ENCODE measurements at places on chromosomes 7 and 10.

DNA sequence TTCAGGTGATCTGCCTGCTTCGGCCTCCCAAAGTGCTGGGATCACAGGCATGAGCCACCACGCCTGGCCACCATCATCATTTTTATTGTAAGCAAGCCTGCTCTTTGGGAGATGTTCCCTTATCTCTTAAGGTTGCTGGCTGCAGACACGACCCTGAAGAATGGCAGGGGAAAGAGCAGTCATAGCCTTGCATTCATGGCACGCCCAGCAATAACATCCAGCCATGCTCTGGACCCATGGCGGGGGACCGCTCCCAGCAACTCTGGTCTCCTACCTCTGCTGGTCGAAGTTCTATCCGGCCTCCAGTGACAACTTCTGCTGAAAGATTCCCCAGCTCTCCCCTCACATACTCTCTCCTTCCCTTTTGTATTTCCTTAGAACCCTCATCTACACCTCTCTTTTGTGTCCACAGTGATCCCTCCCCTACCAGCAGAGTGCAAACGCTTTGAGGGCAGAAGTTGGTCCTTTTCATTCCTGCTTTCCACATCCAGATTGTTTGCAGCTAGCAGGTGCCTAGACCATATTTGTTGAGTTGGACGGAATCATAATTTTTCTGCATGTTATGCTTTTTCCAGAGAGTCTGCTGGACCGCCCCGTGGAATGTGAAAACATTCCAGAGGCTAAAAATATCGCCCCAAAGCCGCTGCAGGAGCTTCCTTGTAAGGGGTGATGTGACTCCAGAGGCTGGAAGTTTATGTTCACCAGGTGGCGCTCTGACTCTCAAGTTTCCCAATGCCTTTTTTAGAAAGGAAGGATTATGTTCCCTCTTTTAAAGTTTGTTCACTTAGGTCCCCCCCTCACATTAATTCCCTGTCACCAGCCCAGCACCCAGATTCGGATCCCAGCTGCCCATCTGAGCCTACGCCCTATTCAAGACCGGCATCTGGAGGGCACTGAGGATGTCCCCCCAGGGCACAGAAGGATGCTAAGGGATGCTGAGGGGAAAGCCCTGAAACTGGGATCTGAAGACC lies 4.3 kb upstream of the MARVELD1 start:
- no peak for DNase-seq

DNA sequence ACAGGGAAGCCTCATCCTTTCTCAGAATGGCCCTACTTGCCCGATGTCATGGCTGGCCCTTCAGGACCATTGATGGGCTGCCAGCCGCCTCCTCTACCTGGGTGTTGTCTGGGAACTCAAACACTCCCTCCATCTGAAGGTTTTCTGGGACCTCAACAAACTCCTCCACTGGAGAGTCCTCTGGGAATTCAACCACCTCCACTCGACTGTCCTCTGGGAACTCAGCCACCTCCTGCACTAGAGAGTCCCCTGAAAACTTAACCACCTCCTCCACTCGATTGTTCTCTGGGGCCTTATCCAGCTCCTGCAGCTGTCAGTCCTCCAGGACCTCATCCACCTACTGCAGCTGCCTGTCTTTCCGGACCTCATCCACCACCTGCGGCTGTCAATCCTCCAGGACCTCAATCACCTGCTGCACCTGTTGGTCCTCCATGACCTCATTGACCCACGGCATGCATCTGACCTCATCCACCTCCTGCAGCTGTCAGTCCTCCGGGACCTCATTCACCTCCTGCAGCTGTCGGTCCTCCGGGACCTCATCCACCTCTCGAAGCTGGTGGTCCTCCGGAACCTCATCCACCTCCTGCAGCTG lies 37.1 kb downstream of the MAT1A start:
- DNase-seq = no peak

DNA sequence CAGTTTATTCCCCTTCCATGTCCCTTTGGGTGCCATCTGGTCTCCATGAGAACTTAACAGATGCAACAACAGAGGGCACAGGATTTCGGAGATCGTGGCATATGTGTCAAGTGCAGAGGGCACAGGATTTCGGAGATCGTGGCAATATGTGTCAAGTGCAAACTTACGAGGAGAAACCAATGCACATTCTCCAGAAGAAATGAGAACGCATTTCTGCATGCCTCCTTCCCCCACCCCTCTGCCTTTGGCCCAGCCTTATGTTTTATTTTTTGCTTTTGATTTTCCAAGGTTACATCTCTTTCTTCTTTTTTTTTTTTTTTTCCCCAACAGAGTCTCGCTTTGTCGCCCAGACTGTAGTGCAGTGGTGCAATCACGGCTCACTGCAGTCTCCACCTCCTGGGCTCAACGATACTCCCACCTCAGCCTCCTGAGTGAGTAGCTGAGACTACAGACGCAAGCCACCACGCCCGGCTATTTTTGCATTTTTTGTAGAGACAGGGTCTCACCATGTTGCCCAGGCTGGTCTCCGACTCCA lies 586 bp upstream of the ANKRD26 start:
- DNase-seq = no peak

- no peak for DNase-seq
These were observed 270.3 kb downstream of the ELFN1 start for GRCh38 chr7:1940402-1940786.

GRCh38 chr10:24983130-24983529 lies 30.7 kb upstream of the PRTFDC1 start:
- no peak for DNase-seq

DNA sequence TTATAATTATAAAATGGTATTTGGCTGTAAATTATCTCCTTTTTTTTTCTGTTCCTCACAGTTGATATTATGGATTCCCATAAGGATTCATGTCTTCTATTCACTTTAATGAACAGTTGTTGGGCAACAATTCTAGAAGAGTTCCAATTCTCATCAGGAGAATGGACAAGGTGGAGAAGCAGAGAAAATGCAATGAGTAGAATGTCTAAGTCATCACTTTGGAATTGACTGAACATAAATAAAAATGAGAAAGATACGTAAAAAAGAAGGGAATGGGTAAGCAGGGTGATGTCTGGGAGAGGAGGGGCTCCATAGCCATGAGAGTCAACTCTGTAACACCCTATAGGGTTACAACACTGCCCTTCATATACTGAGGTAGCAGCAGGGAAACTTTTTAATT lies 1.8 kb upstream of the CAV2 start:
- no peak for DNase-seq

DNA sequence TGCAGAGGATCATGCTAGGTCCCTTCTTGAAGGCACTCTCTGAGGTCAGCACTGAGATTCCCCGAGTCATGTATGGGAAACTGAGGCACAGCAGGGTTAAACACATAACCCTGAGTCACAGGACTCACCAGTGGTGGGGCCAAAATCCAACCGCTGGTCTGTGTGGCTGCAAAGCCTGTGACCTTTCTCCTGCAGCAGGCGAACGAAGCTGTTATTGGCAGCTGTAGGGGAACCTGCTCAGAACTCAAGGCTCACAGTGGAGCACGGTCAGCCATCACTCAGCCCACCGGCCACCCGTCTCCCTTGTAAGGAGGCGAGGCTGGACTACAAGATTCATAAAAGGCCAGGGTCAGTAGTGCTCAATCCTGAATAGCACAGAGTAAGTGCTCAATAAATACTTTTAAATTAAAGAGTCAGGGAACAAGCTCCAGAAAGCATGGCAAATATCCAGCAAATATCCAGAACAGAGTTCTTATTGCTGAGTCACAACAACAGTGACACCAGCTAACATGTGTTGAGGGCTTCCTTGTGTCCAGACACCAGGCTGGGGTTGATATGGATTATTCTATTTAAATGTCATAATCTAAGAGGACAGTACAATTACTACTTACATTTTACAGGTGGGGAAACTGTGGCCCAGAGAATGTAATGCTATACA lies 34.9 kb downstream of the CHST15 start:
- no peak for DNase-seq

GRCh38 chr7:55536619-55537457 lies 35.5 kb downstream of the VOPP1 start:
- DNase-seq = no peak

DNA sequence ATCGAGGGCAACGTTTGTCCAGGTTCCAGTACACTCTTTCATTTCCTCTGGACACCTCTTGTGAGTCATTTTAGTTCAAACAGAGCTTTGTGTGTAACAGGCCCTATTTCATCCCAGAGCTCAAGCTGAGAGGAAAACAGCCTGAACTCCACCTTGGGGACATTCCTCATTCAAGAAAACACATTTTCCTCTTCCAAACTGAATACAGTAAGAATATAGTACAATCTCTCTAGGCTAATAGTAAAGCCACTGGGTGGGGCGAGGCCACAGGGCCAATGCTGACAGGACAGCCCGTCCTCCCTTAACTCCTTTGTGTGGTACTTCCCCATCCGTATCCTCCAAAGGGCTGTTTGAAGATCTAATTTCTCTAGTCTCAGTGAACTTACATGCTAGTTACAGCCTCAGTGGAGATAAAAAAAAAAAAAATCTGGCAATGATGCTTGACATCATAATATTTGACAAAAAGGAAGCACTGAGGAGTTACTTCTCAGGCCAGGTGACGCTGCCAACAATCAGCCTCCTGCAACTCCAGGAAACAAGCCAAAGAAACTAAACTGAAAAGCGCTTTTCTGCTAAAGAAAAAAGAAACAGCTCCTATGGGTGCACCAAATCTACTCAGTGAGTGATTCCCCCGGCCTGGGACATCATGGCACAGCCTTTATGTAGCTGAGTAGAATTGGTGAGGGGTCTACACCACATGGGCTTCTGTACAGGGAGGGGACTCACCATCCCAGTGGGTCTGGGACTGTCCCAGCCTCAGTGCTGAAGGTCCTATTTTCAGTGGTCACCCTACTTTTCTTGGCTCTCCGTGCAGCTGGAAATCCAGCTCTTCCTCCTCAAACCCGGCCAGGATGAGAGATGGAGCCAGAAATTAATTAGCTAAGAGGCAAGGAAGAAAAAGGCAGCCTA lies 238.2 kb upstream of the NEBL start:
- DNase-seq = no peak

- peak; percentile 22 for DNase-seq
These were observed 82.7 kb downstream of the FAM204A start for GRCh38 chr10:118259288-118259906.

DNA sequence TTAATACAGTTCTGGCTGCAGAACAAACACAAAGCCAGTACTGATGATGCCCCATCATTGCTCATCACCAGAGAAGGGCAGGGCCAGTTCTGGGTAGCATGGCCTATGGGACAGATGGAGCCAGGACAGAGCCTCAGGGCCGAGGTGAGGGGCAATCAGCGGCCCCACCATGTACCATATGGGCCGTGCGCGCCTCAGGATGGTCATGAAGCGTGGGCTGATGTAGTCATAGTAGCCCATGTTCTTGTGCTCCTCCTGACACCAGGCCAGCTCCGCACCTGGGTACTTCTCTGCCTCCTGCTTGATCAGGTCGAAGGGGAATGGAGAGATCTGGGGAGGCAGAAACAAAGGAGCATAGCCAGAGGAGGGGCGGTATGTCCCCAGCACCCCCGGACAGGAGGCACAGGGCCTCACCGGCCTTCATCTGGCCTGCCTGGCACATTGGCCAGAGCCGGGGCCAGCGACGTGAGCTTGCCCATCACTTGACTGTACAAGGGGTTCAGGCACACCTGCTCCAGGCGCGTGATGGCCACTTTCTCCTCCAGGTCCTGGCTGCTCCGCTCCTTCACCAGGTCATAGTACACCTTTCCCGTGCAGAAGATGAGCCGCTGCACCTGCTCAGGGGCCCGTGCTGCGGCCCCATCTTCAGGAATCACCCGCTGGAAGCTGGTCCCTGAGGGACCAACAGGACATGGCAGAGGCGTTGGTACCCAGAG lies 26.1 kb downstream of the OGDHL start:
- no peak for DNase-seq

DNA sequence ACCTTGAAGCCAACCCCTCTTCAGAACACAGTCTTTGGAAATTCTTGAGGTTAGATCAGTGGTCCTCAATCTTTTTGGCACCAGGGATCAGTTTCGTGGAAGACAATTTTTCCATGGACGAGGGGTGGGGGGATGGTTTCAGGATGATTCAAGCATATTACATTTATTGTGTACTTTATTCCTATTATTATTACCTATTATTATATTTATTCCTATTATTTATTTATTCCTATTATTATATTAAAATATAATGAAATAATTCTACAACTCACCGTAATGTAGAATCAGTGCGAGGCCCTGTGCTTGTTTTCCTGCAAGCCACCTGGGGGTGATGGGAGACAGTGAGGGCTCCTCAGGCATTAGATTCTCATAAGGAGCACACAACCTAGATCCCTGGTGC lies 17.9 kb downstream of the CAMK1D start:
- DNase-seq = no peak

DNA sequence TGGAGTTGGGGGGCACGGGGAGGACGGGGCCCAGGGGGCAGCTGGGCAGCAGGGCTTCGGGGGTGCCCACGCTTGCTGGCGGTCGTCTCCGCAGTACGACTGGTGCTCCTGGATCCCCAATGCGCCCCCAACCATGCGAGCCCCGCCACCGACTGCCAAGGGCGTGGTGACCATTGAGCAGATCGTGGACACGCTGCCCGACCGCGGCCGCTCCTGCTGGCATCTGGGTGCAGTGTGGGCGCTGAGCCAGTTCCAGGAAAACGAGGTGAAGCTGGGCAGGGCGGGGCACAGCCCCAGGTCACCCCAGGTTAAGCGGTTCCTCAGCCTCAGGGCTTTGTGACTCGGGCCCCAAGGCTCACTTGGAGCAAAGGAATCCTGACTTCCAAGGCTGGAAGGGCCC lies 70.0 kb downstream of the ALOX5 start:
- no peak for DNase-seq
